Right renal pelvis (tissue), 4 donors: ENCODE measurements at places on chromosomes 7 and 10. TPM values are rescaled to one million over a fixed set of nuclear protein-coding genes. Genes with fewer than 3 reads are reported as not detected.

Gene CYP3A7
- polyA plus RNA-seq, result 0.51 TPM

Gene TUBAL3
- polyA plus RNA-seq, result not detected

Gene ACTR3C
- polyA plus RNA-seq, result 7.6 TPM

Gene MMP21
- 0.38 TPM for polyA plus RNA-seq

DNA sequence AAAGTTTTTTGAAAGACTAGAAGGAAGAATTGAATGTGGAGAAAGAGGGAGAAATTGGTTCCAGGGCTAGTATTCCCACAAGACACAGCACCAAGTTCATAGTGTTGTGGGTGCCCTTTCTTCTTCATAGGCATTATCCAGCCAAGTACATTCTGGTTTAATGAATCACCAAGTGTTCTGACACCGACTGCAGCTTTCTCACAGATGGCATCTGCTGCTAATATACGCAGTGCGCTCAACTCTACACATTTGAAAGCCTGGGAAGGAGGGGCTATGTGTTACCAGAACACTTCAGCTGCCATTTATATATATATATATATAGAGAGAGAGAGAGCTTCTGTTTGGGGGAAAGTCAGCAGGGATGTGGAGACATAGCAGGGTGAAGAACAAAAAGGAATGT, 1168.4 kb downstream of the GATA3 start:
- DNase-seq, result no peak

- DNase-seq, result no peak
These were observed 178.4 kb downstream of the ARHGAP12 start for GRCh38 chr10:31749981-31750840.

DNA sequence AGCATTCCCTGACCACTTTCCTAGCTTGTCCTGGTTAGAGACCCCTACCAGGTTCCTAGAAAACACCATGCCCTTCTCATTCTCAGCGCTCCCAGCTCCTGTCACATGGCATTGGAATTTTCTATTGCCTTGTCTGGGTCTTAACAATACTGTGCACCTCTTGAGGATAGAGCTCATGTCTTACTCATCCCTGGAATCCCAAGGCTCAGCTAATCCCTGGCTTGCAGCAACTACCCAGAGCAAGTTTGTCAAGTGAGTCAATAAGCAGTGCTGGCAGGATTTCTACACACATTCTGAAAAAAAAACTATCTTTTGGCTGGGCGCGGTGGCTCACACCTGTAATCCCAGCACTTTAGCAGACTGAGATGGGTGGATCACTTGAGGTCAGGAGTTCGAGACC, 11.7 kb upstream of the PRDX3 start:
- DNase-seq, result no peak

- peak; percentile 68 for DNase-seq
These were observed 20.8 kb downstream of the LOXL4 start for GRCh38 chr10:98246911-98247805.

- DNase-seq, result no peak
These were observed 69.4 kb upstream of the OGDHL start for GRCh38 chr10:49831352-49832035.

DNA sequence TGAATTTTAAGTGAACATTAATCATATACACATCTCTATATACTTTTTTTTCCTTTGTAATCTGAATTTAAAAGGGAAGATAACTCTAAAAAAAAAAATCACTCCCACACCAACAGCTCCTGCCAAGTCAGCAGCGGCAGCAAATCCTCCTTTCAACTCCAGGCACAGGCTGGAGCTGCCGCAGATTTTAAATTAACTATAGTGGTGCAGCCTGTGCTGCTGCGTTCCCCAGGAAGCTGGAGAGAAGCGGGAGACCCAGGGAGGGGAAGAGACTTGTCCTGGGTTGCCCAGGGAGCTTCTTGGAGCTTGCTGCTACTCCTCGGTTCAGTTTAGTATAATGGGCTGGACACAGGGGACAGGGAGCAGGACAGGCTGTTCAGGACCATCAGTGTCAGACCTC, 32.6 kb upstream of the HSPB1 start:
- no peak for DNase-seq

DNA sequence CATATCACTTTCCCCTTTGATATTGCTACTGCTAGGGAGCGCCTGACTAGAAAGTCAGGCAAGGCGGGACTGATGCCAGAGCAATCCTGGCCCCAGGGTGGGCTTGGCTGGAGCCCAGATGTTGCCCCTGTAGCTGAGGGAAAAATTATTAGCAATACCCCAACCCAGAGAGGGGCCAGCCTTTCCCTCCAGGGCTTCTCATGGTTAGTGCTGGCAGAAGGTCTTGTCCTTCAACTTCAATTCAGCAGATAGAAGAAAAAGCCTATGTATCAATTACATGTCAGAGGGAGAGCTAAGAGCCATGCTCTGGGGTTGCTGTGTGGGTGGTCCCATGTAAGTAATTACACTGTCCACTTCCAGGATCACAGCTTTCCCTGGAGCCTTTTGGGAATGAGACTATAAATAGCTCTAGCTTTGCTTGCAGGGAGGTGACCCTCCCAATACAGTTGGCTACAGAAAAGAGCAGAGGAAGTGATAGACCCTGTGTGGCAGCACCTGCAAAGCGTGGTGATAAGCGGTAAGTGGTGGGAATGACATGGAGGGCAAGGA, 579.1 kb downstream of the CCSER2 start:
- no peak for DNase-seq
